Fibroblast of pulmonary artery (primary cell): ENCODE measurements at places on chromosomes 12 and 14.

- DNase-seq, result no peak
Observed at GRCh38 chr12:84856156-84856900, 56.3 kb downstream of the SLC6A15 start.

GRCh38 chr12:2696136-2696535 lies 98.6 kb upstream of the FKBP4 start:
- no peak for DNase-seq

DNA sequence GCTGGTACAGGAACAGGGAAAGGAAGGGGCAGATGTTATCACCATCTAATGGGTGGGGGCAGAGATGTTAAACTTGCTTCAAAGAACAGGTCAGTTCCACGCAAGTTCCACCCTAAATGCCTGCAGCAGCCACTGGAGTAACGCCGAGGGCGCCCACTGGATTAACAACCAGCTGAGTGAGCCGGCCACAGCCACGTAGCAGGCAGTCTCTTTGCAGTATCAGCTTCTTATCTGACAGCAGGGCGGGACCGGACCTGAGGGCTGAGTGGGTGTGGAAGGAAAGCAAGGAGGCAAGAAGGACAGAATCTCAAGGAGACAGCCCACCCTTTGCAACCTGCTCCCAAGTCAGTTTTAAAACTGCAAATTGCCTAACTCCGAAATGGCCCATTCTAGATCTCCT lies 38.4 kb upstream of the FOXN3 start:
- no peak for DNase-seq

DNA sequence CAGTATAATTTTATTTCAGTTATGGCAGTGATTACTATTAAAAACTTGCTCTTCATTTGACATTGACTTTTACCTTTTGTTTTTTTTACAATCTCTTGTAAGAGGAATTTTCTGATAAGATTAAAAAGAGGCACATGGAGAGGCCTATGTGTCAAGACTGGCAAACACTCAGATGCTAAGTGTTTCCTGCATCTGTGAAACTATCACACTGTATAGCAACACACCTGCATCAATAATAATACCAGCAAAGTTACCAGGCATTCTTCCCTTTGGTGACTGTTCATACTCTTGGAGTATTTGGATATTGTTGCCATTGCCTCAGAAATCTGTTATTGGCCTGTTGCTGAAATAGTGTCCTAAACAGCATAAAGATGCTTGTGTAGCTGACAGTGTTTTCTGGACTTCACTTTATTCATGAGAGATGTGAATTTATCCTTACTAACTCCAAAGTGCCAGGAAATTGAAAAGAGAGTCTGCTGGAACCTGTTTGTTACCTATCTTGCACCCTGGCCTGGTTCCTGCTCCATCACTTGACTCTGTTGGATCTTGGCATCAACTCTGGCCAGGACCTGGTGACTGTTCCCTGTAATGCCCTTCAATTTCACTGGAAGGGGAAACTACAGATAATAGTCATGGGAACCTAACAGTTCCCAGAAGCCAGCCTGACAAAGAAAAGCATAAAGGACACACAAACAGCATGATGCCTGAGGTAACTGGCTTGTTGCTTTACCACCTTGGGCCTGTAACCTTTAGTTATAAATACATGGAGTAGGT lies 19.8 kb downstream of the SLC16A7 start:
- DNase-seq, result no peak

DNA sequence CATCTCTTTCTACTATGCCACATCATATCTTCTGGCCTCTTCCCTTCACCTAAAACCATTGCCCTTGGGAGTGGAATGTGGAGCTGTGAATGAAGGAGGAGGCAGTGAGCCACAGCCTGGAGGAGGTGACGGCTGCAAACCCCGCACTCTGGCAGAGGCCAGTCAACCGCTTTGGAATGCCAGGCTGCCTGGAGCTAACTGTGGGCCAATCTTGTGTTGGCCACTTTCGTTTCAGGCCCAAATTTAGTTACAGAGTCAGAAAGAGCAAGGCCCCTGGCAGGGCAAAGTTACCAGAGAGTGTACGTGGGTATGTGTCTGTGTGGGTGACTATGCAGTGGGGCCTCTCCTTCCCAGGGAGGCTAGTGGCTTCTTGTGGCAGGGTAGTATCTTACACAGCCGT lies 40.1 kb downstream of the CACNA1C start:
- DNase-seq, result no peak

- no peak for DNase-seq
Observed at GRCh38 chr12:1551496-1551895, 42.9 kb downstream of the FBXL14 start.

DNA sequence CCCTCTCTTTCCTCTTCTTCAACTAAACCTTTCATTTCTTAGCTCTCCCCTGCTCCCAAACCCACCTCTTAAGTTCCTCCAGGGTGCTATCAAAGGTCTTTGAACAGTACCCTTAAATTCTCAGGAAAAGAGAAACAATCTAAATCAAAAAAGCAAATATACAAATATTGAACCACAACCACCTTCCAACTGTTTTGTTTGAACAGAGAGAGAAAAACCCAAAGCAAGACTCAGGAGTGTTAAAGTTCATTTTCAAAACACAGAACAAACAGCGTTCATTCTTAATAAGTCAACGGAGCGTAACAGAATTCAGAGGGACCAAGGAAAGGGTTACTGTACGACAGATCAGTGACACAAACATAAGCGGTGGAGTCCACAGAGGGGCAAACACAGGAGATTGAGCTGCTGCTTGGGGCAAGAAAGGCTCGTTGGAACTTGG lies 73.3 kb downstream of the NDUFA12 start:
- no peak for DNase-seq

DNA sequence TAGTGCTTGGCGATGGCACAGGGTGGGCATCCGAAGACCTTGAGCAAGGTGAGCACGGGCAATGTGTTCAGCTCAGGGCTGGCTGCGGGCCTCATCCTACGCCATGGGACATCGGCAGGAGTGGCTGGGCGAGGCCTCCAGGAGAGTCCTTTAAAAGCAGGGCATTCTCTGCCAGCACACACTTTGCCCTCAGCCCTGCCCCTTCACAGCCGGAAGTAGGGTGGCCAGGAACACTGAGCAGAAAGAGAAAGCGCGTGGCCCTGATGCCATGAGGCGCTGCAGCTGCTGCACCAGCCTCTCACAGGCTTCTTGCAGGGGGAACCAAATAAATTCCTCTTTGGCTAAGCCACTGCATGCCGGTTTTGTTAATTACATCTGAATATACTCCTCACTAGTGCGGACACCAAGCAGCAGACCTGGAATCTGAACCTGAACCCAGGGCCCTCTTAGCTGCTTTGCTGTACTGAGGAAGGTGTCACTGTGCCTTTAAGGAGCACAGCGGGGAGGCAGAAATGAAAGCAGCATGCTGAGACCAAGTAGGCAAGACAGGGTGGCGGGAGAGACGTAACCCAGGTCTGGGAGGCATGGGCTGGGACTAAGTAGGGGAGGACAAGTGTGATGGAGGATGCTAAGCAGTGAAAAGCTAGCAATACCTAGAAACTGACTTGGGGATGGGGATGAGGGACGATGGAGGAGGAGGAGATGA lies 155.2 kb downstream of the TTC7B start:
- DNase-seq, result no peak

- peak; percentile 86 for DNase-seq
Observed at GRCh38 chr12:98516111-98516873, 902 bp downstream of the TMPO start.

DNA sequence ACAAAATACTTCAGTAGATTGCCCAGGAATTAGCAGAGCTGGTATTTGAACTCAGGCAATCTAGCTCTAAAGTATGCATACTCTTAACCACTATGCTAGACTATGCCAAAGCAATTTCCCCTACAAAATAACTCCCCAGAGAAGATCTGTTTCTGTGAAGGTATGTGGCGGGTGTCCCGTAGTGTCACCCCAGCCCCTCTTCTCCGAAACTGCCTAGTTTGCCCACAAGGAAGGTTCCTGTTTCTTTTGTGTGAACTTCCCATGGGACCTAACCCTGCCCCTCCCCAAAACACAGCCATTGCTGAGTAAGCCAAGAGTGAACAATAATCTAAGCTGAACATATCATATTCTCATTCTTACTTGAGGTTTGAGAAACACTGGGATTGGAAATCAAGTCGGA lies 15.5 kb upstream of the RAP1B start:
- no peak for DNase-seq
